ENCODE measurements at places on chromosomes 4 and X.

- no peak for DNase-seq
These were observed 9.6 kb downstream of the AMER1 start for GRCh38 chrX:64195862-64196261.

- no peak for DNase-seq
These were observed 16.0 kb downstream of the CCNQ start for GRCh38 chrX:153582896-153583295.

GRCh38 chrX:107628662-107629539 is 591 bp downstream of the PRPS1 start:
- peak; percentile 7 for DNase-seq

- DNase-seq, result no peak
These were observed 32.1 kb upstream of the SLC16A2 start for GRCh38 chrX:74389016-74389722.

- peak; percentile 84 for DNase-seq
These were observed 87.7 kb downstream of the FHDC1 start for GRCh38 chr4:153023692-153024394.

DNA sequence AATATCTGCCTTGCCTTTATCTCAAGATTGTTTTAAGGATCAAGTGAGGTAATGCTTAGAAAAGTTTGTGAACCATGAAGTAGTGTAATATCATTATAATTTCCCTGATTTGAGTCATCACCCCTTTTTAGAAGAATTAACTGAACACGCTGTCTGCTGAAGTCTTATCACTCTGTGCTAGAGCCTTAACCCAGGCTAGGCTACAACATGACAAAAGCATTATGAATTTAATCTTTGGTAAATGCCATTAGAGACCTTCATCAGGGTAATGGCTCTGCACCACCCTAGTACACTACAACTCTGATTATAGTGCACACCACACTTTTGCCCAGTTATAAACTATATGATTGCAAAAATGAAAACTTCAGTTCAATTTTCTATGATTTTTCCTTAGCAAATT is 118.3 kb downstream of the ADGRL3 start:
- no peak for DNase-seq

DNA sequence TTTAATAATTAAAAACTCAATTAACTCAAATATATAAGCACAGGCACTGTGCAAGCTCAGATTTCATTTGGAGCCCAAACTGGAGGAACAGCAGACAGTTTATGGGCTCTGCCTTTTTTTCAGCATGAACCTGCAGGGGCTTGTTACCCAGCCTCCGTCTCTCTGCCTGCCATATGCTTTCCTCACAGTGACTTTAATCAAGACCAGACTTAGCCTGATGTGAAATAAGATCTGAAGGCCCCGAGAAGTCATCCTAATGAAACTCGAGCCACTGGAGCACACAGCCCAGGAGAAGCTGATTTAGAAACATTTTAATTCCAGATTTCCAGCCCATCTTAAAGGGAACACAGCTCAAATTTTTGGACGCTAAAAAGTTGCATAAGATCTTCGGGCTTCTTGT is 55.6 kb downstream of the SPATA18 start:
- DNase-seq, result no peak
